Activated CD8-positive, alpha-beta T cell treated with anti-CD3 and anti-CD28 coated beads, Interleukin-2, amount 10 ng/mL, durations not matched to agents 7 days and 5 days (primary cell): ENCODE measurements at places on chromosomes 1 and 21.

DNA sequence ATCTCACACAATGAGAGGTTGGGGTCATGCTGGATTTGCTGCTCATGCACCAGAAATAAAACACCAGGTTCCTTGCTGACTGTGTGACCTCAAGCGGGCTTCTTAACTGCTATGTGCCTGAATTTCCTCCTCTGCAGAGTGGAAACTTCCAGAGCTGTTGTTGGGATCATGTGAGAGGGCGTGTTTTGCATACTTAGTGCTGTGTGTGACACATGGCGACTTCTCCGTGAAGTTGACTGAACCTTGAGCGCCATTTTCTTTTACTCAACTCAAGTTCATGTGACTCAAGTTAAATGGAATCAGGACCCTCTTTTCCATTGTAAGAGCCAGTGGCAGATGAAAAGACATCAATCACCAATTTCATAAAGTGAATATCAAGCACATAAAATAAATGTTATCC lies 224.0 kb downstream of the KIF26B start:
- no peak for DNase-seq

DNA sequence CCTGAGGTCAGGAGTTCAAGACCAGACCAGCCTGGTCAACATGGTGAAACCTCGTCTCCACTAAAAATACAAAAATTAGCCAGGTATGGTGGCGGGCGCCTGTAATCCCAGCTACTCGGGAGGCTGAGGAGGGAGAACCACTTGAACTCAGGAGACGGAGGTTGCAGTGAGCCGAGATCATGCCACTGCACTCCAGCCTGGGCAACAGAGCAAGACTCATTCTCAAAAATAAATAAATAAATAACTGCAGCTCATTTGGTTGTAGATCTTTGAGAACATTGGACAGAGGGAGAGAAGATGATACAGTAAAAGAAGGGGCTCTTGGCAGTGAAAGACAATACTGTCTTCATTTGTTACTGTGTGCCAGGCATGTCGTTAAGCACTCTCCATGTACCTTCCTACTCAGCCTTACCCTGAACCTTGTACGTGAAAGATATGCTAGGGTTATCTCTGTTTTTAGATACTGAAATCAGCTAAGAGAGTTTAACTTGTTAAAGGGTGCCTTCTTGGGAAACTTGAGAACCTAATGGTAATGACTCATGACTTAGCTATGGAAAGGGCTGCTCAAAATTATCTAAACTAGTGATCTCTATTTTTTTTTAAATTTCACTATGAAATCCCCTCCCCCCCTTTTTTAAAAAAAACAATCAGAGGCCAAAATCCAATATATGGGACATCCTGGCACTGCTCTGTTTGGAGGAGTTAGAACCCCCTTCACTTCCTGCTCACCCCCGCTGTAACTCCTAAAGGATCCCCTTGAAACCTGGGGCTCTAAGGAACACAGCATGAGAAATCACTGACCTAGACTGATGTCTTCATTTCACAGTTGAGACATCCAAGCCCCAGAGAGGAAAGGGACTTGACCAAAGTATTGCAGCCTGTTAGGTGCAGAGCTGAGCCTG lies 6.8 kb upstream of the KPNA6 start:
- no peak for DNase-seq

- DNase-seq, result peak; percentile 58
Measured at GRCh38 chr1:2526824-2527555, 594 bp upstream of the PANK4 start.

DNA sequence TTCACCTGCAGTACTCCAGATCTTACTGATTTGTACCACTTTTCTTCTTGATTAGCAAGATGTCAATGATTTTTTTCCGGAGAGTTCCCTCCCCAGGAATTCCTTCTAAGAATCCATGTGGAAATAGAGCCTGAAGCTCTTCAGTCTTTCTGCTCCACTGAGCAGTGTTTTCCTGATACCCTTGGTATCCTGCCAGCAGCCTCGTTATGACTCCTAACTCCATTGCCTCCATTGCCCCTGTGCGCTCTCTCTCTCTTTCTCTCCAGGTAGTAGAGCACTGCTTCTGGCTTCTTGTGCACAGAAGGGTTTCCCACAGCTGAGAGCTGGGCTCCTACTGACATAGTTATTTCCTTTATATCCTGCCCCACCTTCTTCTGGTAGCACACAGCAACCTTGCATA lies 12.2 kb downstream of the UBE2U start:
- no peak for DNase-seq

- no peak for DNase-seq
Measured at GRCh38 chr21:45169001-45169400, 94.6 kb downstream of the ADARB1 start.

DNA sequence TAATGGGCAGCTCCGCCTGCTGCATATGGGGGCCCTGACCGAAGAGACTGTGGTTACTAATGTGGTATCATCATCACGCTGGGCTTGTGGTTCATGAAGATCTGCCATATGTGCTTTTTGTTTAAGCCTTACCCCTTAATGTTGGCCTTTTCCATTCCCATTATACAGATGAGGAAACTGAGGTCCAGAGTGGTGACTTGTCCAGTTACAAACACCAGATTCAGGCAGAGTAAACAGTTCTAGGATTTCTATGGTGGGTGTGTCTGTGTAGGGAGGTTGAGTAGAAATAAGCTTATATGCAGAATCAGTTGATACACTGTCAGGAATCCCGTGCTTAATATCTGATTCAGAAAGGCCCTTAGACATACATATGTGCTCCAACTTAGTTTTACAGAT lies 691 bp downstream of the UTP11 start:
- no peak for DNase-seq
